Fibroblast of lung (primary cell): ENCODE measurements at places on chromosomes 1 and 21.

GRCh38 chr1:194342484-194343262 lies 1156.3 kb upstream of the B3GALT2 start:
- no peak overlapping the region for H3K4me3 ChIP-seq
- no peaks in the 10 kb centered on the region for H3K36me3 ChIP-seq
- H3K27me3 ChIP-seq: no peaks in the 10 kb centered on the region
- DNase-seq: no peak

GRCh38 chr1:212482637-212483441 lies 50.1 kb downstream of the NENF start:
- H3K4me3 ChIP-seq: no peak overlapping the region
- H3K27ac ChIP-seq: no peak overlapping the region
- DNase-seq: peak; percentile 53
- peaks cover 2% of the 10 kb centered on the region for H3K4me1 ChIP-seq
- peaks cover 2% of the 10 kb centered on the region for H3K27me3 ChIP-seq

DNA sequence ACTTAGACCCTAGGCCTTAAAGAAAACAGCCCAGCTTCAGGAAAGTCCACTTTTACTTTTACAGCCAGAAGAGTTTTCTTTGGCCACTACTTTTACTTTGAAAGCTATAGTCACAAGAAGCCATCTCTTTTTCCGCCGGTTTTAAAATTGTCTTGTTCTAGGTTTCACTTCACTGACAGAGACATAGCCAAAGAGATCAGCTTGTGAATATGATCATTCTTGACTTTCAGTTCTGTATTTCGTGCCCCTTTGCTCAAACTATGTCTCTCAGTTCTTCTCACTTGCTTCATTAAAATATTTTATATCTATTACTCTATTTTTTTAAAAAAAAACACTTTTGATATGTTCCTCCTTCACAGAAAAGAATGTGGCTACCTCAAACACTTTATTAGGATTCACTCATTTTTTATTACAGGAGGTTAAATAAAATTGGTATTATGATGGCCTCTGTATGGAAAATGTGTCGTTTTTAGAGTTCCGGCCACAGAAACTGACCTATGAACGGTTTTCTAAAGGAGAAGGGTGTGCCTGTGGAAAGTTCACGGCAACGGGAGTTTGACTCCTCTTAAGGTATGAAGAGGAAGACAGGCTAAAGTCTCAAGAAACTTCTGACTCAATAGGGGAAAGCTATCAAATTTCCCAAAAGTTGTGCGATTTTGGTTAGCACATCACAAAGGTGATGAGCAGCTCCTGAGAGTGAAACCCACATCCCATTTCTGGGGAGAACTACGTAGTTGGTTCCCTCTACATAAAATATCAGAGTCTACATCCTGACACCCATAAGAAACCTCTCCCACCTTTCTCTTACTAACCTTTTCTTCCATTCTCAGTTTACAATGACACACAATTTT lies 1.2 kb downstream of the MCOLN2 start:
- peaks cover 5% of the 10 kb centered on the region for H3K4me1 ChIP-seq
- DNase-seq: no peak

GRCh38 chr1:191641420-191642260 lies 516.6 kb upstream of the RGS18 start:
- H3K27me3 ChIP-seq: no peaks in the 10 kb centered on the region
- no peaks in the 10 kb centered on the region for H3K36me3 ChIP-seq
- DNase-seq: peak; percentile 83
- H3K4me1 ChIP-seq: no peaks in the 10 kb centered on the region
- no peak overlapping the region for H3K27ac ChIP-seq

DNA sequence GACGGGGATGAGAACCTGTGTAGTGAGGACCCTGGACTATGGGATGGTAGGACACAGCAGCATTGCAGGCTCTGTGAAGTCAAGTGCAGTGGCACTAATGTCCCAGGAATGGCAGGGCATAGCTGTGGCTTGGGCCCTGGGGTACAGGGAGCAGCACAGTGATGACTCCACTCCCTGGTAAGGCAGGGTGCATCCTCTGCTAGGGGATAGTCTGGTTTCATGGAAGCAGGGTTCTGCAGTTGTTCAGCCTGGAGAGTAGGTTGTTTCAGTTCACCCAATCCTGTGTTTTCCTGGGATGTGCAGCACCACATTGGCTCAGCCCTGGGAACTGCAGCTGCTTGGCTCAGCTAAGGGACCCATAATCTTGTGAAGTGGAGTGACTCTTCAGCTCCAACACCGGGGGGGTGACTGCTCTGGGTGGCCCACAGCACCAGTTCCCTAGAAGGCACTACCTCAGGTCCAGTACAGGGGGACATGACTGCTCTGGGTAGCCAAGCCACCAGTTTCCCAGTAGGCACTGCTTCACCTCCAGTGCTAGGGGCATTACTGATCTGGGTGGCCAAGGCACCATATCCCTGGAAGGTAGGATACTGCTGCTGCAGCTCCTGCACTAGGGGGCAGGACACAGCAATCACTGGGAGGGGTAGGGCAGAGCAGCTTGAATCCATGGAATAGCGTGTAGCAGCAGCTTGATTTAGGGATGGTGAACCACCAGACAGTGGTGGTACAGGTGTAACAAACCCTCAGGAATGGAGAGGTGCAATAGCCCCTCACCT lies 15.3 kb upstream of the C1orf185 start:
- H3K36me3 ChIP-seq: no peaks in the 10 kb centered on the region
- no peak overlapping the region for H3K27ac ChIP-seq
- peaks cover 3% of the 10 kb centered on the region for H3K27me3 ChIP-seq

GRCh38 chr1:81801651-81802456 lies 1.1 kb downstream of the ADGRL2 start:
- no peaks in the 10 kb centered on the region for H3K27me3 ChIP-seq
- DNase-seq: peak; percentile 60
- no peaks in the 10 kb centered on the region for H3K4me1 ChIP-seq
- H3K36me3 ChIP-seq: no peaks in the 10 kb centered on the region
- peak overlapping the region; percentile 80 for H3K27ac ChIP-seq

- peaks cover 11% of the 10 kb centered on the region for H3K4me1 ChIP-seq
- peak overlapping the region; percentile 99 for H3K4me3 ChIP-seq
- H3K27me3 ChIP-seq: no peaks in the 10 kb centered on the region
- peak; percentile 85 for DNase-seq
- no peaks in the 10 kb centered on the region for H3K36me3 ChIP-seq
- H3K27ac ChIP-seq: peak overlapping the region; percentile 99
These were observed 572 bp upstream of the SRSF10 start for GRCh38 chr1:23980728-23981070.

GRCh38 chr1:198268784-198269645 lies 112.2 kb downstream of the NEK7 start:
- H3K4me1 ChIP-seq: no peaks in the 10 kb centered on the region
- peak; percentile 44 for DNase-seq
- H3K27ac ChIP-seq: no peak overlapping the region
- H3K36me3 ChIP-seq: no peaks in the 10 kb centered on the region
- H3K27me3 ChIP-seq: no peaks in the 10 kb centered on the region

GRCh38 chr21:46457801-46458314 lies 833 bp upstream of the DIP2A start:
- no peaks in the 10 kb centered on the region for H3K36me3 ChIP-seq
- H3K4me3 ChIP-seq: peak overlapping the region; percentile 86
- H3K27ac ChIP-seq: peak overlapping the region; percentile 89
- peaks cover 3% of the 10 kb centered on the region for H3K4me1 ChIP-seq
- no peaks in the 10 kb centered on the region for H3K27me3 ChIP-seq

- H3K36me3 ChIP-seq: peaks cover 25% of the 10 kb centered on the region
- peaks cover 26% of the 10 kb centered on the region for H3K4me1 ChIP-seq
- H3K27ac ChIP-seq: no peak overlapping the region
- no peak overlapping the region for H3K4me3 ChIP-seq
These were observed 3.8 kb downstream of the MXRA8 start for GRCh38 chr1:1354271-1355247.

- H3K27ac ChIP-seq: no peak overlapping the region
- H3K27me3 ChIP-seq: no peaks in the 10 kb centered on the region
- H3K4me1 ChIP-seq: no peaks in the 10 kb centered on the region
- no peak for DNase-seq
- H3K36me3 ChIP-seq: no peaks in the 10 kb centered on the region
These were observed 35.0 kb downstream of the C21orf91 start for GRCh38 chr21:17784180-17784598.

DNA sequence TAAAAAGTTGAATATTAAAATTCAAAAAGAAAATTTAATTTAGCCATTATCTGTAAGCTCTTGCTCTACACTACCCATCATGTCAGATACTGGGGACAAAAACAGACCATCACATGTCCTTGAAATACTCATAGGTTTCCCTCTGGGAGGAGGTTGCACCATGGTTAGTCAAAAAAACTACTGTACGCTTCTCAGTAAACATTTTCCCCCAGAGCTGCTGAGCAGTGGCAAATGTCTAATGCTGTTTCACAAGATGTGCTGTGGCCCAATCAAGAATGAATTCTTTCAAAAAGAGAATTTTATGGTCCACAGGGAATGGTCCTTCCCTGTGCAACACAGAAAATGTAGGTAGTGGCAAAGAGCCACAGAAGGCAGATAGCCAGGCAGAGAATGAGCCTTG lies 6.1 kb downstream of the SLC25A24 start:
- no peak for DNase-seq
- no peak overlapping the region for H3K27ac ChIP-seq
- no peaks in the 10 kb centered on the region for H3K27me3 ChIP-seq
- peaks cover 9% of the 10 kb centered on the region for H3K36me3 ChIP-seq

DNA sequence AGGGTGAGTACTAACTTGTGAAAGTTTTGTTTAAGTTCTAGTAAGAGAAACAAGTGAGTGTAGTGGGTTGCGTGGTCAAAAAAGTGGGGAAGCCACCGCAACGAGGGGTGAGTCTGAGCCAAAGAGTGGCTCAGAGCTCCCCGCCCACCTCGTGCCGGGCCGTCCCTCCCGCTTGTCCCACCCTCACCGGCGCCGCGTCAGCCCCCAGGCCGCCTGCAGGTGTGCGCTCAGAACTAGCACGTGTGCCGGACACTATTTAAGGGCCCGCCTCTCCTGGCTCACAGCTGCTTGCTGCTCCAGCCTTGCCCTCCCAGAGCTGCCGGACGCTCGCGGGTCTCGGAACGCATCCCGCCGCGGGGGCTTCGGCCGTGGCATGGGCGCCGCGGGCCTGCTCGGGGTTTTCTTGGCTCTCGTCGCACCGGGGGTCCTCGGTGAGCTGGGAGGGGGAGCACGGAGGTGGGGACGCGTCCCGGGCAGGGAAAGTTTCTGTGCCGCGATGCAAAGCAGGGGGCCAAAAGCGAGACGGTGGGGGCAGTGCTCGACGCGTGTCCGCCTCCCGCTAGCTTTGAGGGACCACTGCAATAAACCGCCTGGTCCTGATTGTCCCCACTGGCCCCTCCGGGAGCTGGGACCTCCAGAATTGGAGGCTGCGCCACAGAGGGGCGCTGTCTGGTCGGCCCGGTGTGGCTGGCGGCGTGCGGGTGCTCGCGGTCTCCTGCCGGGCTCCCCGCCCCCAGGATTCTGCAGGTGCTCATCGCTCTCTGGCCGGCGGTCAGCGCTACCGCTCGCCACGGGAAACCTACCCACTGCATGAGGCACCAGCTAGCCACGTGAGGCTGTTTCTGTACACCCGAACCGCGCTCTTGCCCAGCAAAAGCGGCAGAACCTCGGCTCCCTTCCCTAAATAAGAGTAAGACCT lies at the start of gene CR2:
CR2 (plus strand) TSS at position 283 of the 919 bp plus-strand sequence; CDS start at position 374, 91 bp downstream.
- H3K4me3 ChIP-seq: no peak within 1 kb of the TSS
- DNase-seq: peak; percentile 3

DNA sequence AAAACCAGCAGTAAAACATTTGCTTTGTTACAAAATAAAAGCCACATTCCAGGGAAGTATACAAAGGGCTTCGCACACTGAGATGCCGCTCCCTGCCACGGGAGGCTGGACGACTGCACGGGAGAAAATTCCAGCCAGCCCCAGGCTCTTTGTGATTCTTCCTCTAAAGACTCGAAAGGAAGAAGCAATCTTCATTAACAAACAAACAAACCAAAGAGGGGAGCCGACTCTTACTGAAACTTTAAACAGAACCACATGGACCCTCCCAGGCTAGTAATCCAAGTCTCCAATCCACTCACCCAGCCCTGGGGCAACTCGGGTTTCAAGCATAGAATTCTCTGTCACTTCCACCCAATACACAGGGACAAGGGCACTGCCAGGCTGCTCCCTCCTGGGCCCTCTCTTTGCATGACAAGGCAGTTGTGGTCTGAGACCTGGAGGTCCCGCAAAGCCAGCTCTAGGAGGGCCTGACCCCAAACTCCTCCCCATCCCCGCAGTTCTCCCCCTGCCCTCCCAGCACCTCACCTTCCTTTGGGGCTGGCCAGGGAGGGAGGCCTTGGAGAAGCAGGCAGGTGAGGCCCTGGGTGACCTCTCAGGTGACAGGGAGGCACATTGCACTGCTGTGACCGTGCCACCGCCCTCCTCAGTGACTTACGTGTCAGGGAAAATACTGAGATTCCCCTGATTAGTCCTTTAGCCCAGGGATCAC lies 26.6 kb upstream of the COL18A1 start:
- H3K4me1 ChIP-seq: peaks cover 2% of the 10 kb centered on the region
- no peaks in the 10 kb centered on the region for H3K27me3 ChIP-seq
- H3K36me3 ChIP-seq: no peaks in the 10 kb centered on the region
- DNase-seq: peak; percentile 63
- no peak overlapping the region for H3K4me3 ChIP-seq

- H3K27ac ChIP-seq: no peak overlapping the region
- DNase-seq: no peak
- H3K4me1 ChIP-seq: no peaks in the 10 kb centered on the region
- no peaks in the 10 kb centered on the region for H3K36me3 ChIP-seq
These were observed 37.4 kb downstream of the RHOU start for GRCh38 chr1:228772516-228773212.

- H3K4me3 ChIP-seq: peak overlapping the region; percentile 18
- no peak overlapping the region for H3K27ac ChIP-seq
- H3K27me3 ChIP-seq: no peaks in the 10 kb centered on the region
- H3K4me1 ChIP-seq: peaks cover 13% of the 10 kb centered on the region
- peak; percentile 52 for DNase-seq
These were observed 2.7 kb downstream of the DOCK7 start for GRCh38 chr1:62685431-62685859.

GRCh38 chr1:48026275-48026674 lies 29.1 kb upstream of the TRABD2B start:
- H3K27ac ChIP-seq: no peak overlapping the region
- no peaks in the 10 kb centered on the region for H3K4me1 ChIP-seq
- H3K36me3 ChIP-seq: no peaks in the 10 kb centered on the region
- no peak overlapping the region for H3K4me3 ChIP-seq
- peak; percentile 23 for DNase-seq

DNA sequence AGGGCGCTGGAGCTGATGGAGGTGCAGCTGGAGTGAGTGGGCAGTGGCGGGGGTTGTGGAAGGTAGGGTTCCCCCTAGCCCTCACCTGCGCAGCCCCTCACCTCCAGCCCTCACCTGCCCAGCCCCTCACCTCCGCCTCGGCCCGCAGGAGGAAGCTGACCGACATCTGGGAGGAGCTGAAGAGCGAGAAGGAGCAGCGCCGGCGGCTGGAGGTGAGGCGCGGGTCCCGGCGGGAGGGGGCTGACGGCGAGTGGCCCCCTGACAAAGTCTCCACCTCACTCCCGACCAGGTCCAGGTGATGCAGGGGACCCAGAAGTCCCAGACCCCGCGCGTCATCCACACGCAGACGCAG lies 2.7 kb downstream of the EVA1B start:
- peaks cover 22% of the 10 kb centered on the region for H3K4me1 ChIP-seq
- H3K36me3 ChIP-seq: peaks cover 12% of the 10 kb centered on the region
- DNase-seq: no peak
- peak overlapping the region; percentile 33 for H3K4me3 ChIP-seq
- peak overlapping the region; percentile 66 for H3K27ac ChIP-seq
- H3K27me3 ChIP-seq: no peaks in the 10 kb centered on the region

GRCh38 chr21:39251326-39251725 lies 62.1 kb downstream of the BRWD1 start:
- H3K4me1 ChIP-seq: peaks cover 3% of the 10 kb centered on the region
- no peaks in the 10 kb centered on the region for H3K27me3 ChIP-seq
- peak; percentile 63 for DNase-seq
- no peak overlapping the region for H3K27ac ChIP-seq
- H3K4me3 ChIP-seq: no peak overlapping the region
